Prostate gland (tissue), 2 donors: ENCODE measurements at places on chromosomes 1 and 21. TPM values are rescaled to one million over a fixed set of nuclear protein-coding genes. Genes with fewer than 3 reads are reported as not detected.

NMNAT2 gene
- total RNA-seq: 41.0 TPM

BTG2 gene
- total RNA-seq: 91.0 TPM

PRDX1 gene
- 210 TPM for total RNA-seq

KRTAP19-3 gene
- not detected for total RNA-seq

CCT8 gene
- 101 TPM for total RNA-seq

GABRD gene
- 0.32 TPM for total RNA-seq

FLG2 gene
- total RNA-seq: 0.36 TPM

CIART gene
- 10.1 TPM for total RNA-seq

PDPN gene
- total RNA-seq: 11.4 TPM

DNA sequence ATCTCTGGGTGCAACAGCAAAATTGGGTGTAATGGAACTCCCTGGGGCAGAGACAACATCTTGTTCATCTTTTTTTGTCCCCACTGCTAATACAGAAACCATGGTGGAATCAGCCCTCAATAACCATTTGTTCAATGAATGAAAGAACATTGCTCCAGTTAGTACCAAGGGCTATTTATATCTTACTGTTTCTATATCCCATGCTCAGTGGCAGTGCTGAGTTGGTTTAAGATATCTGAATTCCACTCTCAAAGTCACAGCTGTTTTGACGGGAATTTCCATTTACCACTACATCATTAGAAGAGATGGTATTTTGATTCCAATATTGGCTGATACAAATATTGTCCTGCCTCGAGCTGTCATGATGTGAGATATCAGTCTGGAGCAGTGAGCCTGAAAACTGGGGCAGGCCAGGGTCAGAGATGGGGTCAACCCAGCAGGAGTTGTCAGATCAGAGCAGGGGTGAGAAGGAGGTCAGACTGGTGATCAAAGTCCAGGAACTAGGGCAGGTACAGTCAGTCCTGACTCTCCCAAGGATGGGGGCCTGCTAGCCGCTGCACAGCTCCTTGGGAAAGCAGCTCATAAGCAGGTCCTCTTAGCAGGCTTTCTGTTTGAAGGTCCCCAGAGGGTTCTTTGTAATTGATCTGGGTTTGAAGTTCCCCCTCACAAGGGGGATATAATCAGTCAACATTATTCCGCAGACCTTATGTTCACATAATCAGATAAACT, 5.8 kb upstream of the PHC2 start:
- no peaks in the 10 kb centered on the region for H3K36me3 ChIP-seq
- no peaks in the 10 kb centered on the region for H3K4me1 ChIP-seq
- no peak overlapping the region for H3K4me3 ChIP-seq
- no peaks in the 10 kb centered on the region for H3K27me3 ChIP-seq
- H3K27ac ChIP-seq: no peak overlapping the region
- no peak for DNase-seq

DNA sequence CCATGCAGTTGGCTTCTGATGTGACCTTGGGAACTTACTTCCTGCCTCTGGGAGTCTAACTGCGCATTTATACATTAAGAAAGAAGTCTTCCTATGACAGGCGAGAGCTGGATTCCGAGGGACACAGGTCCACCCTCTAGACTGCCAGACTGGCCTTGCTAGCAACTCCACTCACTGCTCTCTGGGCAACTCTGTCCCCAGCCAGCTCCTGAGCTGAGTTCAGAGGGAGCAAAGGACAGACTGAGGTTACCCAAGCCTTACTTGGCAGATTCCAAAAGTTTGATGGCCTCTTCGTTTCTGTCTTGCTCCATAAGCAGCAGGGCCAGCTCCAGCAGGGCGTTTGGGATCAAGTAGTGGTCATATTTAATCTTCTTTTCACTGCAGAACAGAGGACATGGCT, 41.8 kb downstream of the TTC39A start:
- H3K27me3 ChIP-seq: no peaks in the 10 kb centered on the region
- H3K36me3 ChIP-seq: no peaks in the 10 kb centered on the region

DNA sequence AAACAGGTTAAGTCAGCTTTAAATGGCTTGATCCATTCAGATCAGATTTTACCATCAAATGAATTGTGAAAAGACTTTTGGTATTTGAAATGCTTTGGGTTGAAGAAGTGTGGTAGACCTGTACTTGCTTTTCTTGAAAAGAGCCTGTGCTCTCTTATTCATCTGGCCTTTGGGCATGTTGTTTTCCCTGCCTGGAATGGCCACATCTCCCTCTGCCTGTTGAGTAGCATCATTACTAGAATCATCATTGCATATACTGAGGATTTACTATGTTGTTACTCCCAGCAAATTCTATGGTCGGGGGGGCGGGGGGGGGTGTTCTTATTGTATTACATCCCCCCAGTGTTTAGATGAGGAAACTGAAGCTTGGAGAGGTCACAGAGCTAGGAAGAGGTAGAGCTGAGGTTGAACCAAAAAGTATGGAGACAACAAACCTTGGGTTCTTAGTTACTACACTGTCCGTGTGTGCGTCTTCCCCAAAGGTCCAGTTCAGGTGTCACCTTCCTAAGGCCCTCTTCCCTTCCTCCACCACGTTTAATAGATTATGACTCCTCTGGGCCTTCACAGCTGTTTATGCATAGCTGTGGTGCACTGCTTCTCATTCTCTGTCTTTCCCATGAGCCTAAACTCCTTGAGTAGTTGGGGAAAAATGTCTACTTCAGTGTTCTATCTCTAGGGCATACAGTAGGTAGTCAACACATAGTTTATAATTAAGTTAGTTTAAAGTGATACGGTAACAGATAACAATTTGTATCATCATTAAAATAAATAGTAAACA, 246.4 kb upstream of the HOOK1 start:
- no peak for DNase-seq
- H3K36me3 ChIP-seq: no peaks in the 10 kb centered on the region
- no peaks in the 10 kb centered on the region for H3K4me1 ChIP-seq
- H3K27me3 ChIP-seq: no peaks in the 10 kb centered on the region
- H3K27ac ChIP-seq: no peak overlapping the region

- no peaks in the 10 kb centered on the region for H3K4me1 ChIP-seq
- H3K27ac ChIP-seq: no peak overlapping the region
- H3K36me3 ChIP-seq: no peaks in the 10 kb centered on the region
- no peak for DNase-seq
- no peaks in the 10 kb centered on the region for H3K27me3 ChIP-seq
Observed at GRCh38 chr1:211653293-211653692, 22.1 kb downstream of the NEK2 start.

DNA sequence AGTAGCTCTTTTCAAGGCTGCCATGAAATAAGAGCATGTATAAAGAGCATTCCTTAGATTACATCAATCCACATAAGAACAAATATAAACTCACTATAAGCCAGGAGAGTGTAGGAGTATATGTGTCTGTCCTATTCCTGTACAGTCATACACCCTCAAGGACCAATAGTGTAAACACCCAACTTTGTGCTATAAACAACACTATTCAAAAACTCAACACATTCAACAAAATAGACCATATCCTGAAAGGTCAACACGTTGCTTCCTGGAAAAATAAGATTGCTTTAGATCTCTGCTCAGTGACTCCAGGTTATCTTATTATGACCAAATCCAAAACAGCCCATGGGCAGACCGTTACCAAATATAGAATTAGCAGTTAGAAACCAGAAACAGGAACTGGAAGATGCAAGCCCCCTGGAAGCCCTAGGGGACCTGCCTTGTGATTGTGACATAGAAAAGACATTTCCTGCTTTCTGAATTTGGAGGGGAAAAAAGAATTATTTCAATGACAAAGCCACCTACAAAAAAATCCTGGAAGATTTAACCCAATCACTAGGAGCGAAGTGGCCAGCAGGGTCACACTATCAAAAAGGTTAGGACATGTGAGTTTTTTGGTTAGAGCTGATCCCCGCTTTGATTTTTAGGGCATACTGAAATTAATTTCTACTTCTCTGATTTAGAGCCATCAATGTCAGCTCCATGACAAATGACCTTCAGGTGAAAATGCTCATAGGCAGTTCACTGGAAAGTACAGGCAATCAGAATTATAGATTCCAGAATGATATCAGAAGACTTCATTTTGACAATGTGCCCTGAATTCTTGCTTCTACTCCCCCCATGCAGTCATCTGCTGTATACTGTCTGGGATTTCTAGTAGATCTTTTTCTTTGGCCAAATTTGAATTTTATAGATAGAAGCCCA, 59.9 kb downstream of the LRRC8C start:
- no peaks in the 10 kb centered on the region for H3K4me1 ChIP-seq
- no peaks in the 10 kb centered on the region for H3K27me3 ChIP-seq
- no peaks in the 10 kb centered on the region for H3K36me3 ChIP-seq
- no peak overlapping the region for H3K27ac ChIP-seq
- no peak overlapping the region for H3K4me3 ChIP-seq
- DNase-seq: no peak

- DNase-seq: no peak
- no peak overlapping the region for H3K4me3 ChIP-seq
- no peaks in the 10 kb centered on the region for H3K27me3 ChIP-seq
- no peak overlapping the region for H3K27ac ChIP-seq
Observed at GRCh38 chr1:16971341-16972188, 8.9 kb downstream of the MFAP2 start.

DNA sequence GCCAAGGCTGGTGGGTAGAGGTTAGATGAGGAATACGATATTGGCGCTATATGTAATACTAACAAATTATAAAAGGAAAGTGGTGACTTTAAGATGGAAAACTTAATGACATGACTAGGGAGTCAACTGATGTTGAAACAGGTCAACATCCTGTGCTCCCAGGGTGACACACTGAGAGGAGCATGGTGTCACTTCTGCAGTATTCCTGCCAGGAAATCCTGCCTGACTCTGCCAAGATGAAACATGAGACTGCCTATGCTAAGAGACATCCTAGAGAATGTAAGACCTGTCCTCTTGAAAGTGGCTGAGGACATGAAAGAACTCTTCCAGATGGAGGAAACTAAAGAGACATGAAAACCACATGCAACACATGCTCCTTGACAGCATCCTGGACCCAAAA, 65.0 kb upstream of the KCND3 start:
- no peak for DNase-seq
- no peaks in the 10 kb centered on the region for H3K4me1 ChIP-seq
- no peaks in the 10 kb centered on the region for H3K27me3 ChIP-seq
- H3K36me3 ChIP-seq: no peaks in the 10 kb centered on the region
- no peak overlapping the region for H3K27ac ChIP-seq

GRCh38 chr21:31448496-31448895, 104.4 kb upstream of the TIAM1 start:
- no peaks in the 10 kb centered on the region for H3K4me1 ChIP-seq
- DNase-seq: no peak
- no peak overlapping the region for H3K27ac ChIP-seq

DNA sequence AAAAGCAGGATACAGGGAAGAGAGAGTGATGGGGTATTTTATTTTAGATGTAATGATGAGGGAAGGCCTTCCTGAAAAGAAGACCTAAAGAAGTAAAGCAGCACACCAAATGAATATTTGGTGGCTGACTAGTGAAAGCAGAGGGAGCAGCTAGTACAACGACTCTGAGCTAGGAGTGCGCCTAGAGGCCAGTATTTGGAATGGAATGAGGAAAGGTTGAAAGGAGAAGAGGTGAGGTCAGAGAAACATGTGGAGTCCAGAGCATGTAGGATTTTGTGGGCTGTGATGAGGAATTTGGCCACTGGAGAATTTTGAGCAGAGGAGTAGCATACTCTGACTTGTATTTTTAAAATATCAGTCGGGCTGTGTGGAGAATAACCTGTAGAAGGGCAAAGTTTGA, 11.8 kb upstream of the RPL5 start:
- no peaks in the 10 kb centered on the region for H3K36me3 ChIP-seq
- H3K4me1 ChIP-seq: no peaks in the 10 kb centered on the region
- H3K27ac ChIP-seq: no peak overlapping the region
- DNase-seq: no peak

DNA sequence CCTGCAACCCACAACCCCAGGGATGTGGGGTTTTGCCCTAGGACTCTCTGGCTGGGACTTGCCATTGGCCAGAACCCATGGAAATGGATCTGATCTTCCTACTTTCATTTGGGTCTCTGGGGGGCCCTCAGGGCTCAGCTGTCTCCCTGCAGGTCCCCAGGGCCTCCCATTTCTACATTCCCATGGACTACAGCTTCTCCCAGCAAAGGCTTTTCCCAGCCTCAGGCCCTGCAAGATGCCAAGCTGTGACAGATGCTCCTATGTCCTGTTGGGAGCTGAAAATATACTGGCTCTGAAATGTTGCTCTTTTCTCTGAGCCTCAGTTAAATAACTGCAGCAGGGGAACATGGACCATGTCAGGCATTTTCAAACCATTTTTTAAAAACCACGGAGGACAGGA, 99.5 kb upstream of the IGSF21 start:
- DNase-seq: no peak
- no peaks in the 10 kb centered on the region for H3K36me3 ChIP-seq
- peaks cover 6% of the 10 kb centered on the region for H3K27me3 ChIP-seq
- no peaks in the 10 kb centered on the region for H3K4me1 ChIP-seq
- no peak overlapping the region for H3K4me3 ChIP-seq

DNA sequence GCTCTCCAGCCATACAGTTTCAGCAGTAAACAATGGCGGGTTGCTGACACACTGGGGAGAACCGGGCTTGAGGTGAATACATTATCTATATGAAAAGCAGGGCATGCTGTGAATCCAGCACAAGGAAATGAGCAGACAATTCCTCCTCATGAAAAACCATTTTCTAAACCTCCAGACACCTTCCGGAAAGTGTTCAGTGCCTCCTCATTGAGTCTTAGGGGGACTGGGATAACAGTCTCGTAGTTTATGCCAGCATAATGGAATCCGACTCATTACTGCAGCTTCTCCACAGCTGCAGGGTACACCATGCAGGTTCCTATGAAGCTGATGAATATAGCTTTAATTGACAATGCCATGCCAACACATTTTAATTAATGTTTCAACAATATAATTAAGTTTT, 284.1 kb downstream of the BACH1 start:
- H3K27me3 ChIP-seq: no peaks in the 10 kb centered on the region
- H3K27ac ChIP-seq: no peak overlapping the region
- no peaks in the 10 kb centered on the region for H3K36me3 ChIP-seq
- no peak for DNase-seq
- H3K4me1 ChIP-seq: no peaks in the 10 kb centered on the region
- H3K4me3 ChIP-seq: no peak overlapping the region

DNA sequence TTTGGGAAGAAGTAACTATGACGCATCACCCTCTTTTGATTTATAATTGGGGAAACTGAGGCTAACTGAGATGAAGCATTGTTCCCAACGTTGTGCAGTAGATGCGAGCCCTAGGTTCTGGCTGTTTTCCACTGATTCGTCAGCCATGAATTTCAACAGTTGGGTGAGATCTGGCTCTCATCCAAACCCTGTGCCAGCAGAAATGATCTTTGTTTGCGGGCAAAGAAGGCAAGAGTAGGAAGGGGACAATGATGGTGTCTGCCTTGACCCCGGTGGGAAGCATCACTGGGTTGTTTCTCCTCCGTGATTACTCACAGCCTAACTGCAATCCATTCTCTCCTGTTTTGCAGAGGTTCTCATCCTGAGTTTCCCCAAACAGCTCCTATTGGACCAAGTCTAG, 142.3 kb downstream of the MIS18A start:
- H3K4me3 ChIP-seq: no peak overlapping the region
- no peak overlapping the region for H3K27ac ChIP-seq
- DNase-seq: no peak
- no peaks in the 10 kb centered on the region for H3K4me1 ChIP-seq
- no peaks in the 10 kb centered on the region for H3K27me3 ChIP-seq
